ENCODE measurements at places on chromosomes 13 and 19. TPM values are rescaled to one million over a fixed set of nuclear protein-coding genes. Genes with fewer than 3 reads are reported as not detected.

CBARP gene
- 4.4 TPM for total RNA-seq

PRODH2 gene
- not detected for total RNA-seq

LIM2 gene
- not detected for total RNA-seq

ZNF382 gene
- total RNA-seq, result 9.6 TPM

CEACAM16 gene
- not detected for total RNA-seq

NCR1 gene
- 0.34 TPM for total RNA-seq

ZNF729 gene
- total RNA-seq, result 1.6 TPM

TMEM161A gene
- 24.0 TPM for total RNA-seq

NRTN gene
- total RNA-seq, result 9.7 TPM

SRRM5 gene
- 0.59 TPM for total RNA-seq

CEBPA gene
- total RNA-seq, result 25.2 TPM

SELENOV gene
- total RNA-seq, result not detected

ZNF677 gene
- total RNA-seq, result 35.8 TPM

ATP8A2 gene
- 6.1 TPM for total RNA-seq

PSG1 gene
- not detected for total RNA-seq

MUC16 gene
- total RNA-seq, result 0.14 TPM

HAUS8 gene
- total RNA-seq, result 15.3 TPM

CCDC8 gene
- total RNA-seq, result 32.7 TPM

NUCB1 gene
- 432 TPM for total RNA-seq

ZSCAN1 gene
- total RNA-seq, result 5.2 TPM

NLRP11 gene
- total RNA-seq, result 1.5 TPM

KIR2DL3 gene
- total RNA-seq, result not detected

SLC10A2 gene
- not detected for total RNA-seq

LAIR2 gene
- total RNA-seq, result not detected

KLHL1 gene
- not detected for total RNA-seq

PRR20C gene
- total RNA-seq, result not detected

PLK5 gene
- total RNA-seq, result not detected

COL4A1 gene
- total RNA-seq, result 37.3 TPM

CFAP97D2 gene
- total RNA-seq, result not detected

SIGLEC5 gene
- total RNA-seq, result not detected

RDH8 gene
- not detected for total RNA-seq

PSG3 gene
- not detected for total RNA-seq

SOX21 gene
- 1.1 TPM for total RNA-seq

SHD gene
- total RNA-seq, result 18.0 TPM

KIR3DL1 gene
- not detected for total RNA-seq

GPR4 gene
- 0.55 TPM for total RNA-seq

LGALS7 gene
- total RNA-seq, result not detected

ZNF223 gene
- 10.6 TPM for total RNA-seq

ZNF813 gene
- 6.8 TPM for total RNA-seq

ZNF302 gene
- 20.0 TPM for total RNA-seq

GATAD2A gene
- total RNA-seq, result 138 TPM

ZNF568 gene
- 14.1 TPM for total RNA-seq

ACTL9 gene
- 10.2 TPM for total RNA-seq
